ENCODE measurements at places on chromosomes 12 and 14.

GRCh38 chr12:91555436-91556415 lies 373.1 kb upstream of the DCN start:
- no peak for DNase-seq

- no peak for DNase-seq
Measured at GRCh38 chr14:103623883-103624482, 5.0 kb upstream of the KLC1 start.

- no peak for DNase-seq
Measured at GRCh38 chr14:69356903-69357543, 41.1 kb downstream of the ERH start.

- DNase-seq: no peak
Measured at GRCh38 chr12:75848961-75849360, 182.6 kb downstream of the PHLDA1 start.

GRCh38 chr12:92602476-92602875 lies 100.3 kb upstream of the PLEKHG7 start:
- DNase-seq: peak; percentile 96

GRCh38 chr12:109899783-109900751 lies at the start of gene TCHP:
Gene TCHP, plus strand, starts transcription at chr12:109900274. Its CDS starts 2,753 bp downstream, at chr12:109903027.
- no peak for DNase-seq

- no peak for DNase-seq
Measured at GRCh38 chr14:68960123-68960522, 19.0 kb downstream of the ACTN1 start.

- no peak for DNase-seq
Measured at GRCh38 chr12:11836282-11837151, 187.0 kb downstream of the ETV6 start.

GRCh38 chr12:116153983-116154382 lies 123.5 kb downstream of the MED13L start:
- no peak for DNase-seq

- DNase-seq: peak; percentile 83
Measured at GRCh38 chr14:103801459-103801858, 45.9 kb downstream of the PPP1R13B start.

GRCh38 chr12:57852620-57853500 lies 6.3 kb upstream of the CTDSP2 start:
- DNase-seq: no peak

- DNase-seq: no peak
Measured at GRCh38 chr12:55445357-55445756, 1.5 kb downstream of the OR6C2 start.

- DNase-seq: no peak
Measured at GRCh38 chr12:123906711-123907420, 65.8 kb downstream of the CCDC92 start.

DNA sequence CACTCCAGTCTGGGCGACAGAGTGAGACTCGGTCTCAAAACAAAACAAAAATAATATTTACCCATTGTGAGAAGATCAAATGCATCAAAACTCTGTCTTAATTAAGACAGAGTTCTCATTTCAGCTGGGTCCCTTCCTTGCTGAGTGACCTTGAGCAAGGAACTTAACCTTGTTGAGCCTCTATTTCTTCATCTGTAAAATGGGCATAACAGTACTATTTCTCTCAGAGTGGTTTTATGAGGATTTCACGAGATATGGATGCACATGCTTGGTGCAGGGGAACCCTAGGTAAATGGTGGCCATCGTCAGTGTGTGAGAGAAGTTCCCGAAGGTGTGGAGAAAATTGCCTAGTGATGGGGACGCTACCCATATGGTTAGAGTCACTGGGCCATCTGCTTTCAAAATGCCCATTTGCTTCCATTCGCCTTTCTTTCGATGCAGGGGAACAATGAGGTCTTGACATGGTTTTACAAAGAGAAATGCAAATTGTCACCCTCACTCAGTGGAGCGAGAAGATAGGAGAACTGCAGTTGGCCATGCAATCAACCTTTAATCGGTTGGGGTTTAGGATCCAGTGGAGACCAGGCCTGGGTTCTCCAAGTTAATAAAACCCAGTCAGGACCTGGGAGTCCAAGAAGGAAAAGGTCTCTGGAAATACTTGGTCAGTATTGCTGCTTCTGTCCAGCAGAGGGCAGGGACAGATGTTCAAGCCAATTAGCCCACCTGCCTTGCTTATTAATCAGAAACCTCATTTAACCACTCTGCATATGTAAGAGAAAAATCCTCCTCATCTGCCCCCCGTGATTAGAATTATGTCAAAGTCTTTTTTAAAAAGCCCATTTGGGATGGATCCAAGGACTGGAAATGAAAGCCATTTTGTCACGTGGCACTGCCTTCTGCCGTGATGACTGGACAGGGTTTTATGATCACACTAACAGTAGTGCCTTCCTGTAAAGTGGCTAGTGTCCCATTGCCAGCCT lies 37.2 kb downstream of the CFAP251 start:
- DNase-seq: no peak

- no peak for DNase-seq
Measured at GRCh38 chr12:64019101-64019500, 174.6 kb downstream of the SRGAP1 start.

DNA sequence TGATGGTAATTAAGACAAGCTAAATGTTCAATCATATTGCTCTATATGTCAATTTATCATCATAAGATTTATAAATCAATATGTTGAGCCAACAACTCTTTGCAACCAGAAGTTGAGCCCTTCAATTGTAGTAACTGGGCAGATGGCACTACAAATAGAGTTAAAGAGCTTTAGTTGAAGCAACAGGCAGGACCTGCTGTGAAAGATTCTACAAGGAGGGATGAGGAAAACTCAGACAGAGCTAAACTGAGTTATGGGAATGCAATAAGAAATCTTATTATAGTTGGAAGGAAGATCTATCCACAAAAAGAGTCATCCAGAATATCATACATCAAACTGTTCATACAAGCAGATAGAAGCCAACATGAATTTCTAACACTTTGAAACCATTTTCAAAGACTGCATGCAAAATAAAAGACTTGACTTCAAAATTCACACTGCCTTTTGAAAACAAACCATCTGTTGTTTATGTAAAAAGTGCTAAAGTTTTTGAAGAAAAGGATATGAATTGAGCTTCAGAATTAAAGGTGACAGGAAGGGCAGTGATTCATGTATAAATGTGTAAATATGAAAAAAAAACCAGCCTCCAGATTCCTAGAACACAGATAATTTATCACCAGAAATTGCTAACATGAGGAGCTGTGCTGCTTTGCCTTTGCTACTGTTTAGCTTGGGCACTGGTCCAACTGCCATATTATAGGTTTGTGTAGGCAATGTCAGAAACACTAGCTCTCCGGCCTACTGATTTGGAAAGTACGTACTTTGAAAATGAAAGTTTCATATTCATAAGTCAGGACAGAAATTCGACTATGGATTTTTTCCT lies 133.2 kb downstream of the SLC35F4 start:
- DNase-seq: no peak

- DNase-seq: peak; percentile 95
Measured at GRCh38 chr12:96811083-96811482, 96.0 kb upstream of the NEDD1 start.

GRCh38 chr12:130280231-130280630 lies 57.5 kb upstream of the PIWIL1 start:
- no peak for DNase-seq

DNA sequence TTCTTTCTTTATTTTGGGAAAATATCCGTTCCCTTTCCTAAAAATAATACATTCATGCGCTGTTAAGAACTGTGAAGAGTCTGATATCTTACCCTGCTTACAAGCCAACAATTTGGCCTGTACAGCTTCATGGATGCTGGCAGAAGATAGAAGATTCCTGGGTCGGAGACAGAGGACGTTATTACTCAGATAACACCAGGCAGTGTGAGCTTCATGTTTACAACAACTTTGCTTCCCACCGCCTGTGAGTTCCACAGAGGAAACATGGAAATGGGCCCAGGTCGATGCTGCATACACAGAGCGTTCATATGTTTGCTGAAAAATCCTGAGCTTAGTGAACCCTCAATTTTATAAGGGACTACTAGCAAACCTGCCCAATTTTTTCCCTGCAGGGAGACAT lies 705.6 kb upstream of the SEL1L start:
- no peak for DNase-seq

DNA sequence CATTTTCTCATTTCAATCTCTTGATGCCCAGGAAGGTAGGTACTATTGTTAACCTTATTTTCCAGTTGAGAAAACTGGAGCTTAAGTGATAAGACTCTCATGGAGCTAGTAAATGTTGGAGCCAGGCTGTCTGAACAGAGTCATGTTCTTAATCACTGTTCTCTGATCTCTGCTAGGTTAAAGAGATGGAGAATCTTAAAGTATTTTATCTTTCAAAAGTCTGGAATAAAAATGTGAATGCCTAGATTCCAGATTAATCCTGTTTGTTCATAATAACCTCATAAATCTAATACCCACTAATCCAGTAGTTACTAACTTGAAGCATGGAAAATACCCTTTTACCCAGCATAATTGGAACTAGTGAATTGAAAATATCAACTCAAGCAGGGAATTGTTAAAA lies 341.0 kb upstream of the RGS6 start:
- no peak for DNase-seq

DNA sequence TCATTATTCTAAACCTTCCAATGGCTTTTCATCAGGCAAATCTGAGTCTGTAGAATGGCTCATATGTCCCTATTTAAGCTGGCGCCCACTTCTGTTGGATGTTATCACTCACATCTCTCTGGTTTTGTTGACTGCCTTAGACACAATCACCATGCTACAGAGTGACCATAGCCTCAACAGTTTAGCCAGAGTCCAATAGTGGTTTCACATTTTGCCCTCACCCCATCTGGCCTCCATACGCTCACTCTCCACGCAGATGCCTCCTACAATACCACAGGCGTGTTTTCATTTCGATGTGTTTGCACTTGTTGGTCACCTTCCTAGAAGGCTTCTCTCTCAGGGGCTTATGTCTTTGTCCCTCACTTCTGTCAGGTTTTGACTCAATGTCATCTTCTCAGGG lies 3.4 kb downstream of the KLRB1 start:
- no peak for DNase-seq

DNA sequence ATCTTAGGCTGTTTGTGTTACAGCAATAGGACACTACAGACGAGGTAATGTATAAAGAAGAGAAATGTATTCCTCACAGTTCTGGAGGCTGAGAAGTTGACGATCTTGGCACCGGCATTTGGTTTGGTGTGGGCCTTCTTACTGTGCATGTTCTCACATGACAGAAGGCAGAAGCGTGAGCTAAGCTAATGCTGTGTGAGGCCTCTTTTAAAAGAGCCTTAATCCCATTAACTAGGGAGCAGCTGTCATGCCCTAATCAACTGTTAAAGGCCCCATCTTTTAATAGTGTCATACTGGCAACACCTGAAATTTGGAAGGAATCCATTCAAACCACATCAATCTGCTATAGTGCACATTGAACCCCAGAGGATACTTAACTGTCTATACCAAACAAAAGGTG lies 992.9 kb downstream of the GALC start:
- DNase-seq: no peak

DNA sequence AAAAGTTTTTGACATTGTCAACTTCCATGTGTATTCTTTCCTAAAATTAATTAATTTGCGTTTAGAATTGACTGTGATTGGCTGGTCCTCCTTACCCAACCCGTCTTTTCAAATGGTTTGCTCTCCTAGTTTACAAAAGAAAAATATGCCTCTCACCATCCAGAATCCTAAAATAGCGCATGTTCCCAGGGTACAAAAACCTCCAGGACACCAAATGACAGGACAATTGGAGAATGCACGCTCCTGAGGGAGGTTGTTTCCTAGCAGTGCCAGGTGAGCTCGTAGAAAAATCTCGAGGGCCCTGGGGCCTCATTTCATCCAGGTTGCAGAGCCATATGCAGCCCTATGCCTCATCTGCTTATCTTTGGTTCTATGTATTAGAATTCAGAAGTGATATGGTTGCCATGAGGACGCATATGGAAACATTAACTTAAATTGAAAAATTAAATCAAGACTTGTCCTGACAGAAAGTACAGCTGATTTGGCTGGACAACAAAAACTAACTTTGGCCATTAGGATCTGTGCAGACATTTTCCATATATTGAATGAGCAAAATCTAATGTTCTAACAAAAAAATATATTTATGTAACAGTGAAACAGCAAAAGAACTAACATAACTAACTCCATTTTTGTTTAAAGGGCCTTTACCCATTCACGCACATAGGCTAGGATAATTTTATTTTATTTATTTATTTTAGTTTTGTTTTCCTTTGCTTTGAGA lies 28.2 kb upstream of the EGLN3 start:
- no peak for DNase-seq

DNA sequence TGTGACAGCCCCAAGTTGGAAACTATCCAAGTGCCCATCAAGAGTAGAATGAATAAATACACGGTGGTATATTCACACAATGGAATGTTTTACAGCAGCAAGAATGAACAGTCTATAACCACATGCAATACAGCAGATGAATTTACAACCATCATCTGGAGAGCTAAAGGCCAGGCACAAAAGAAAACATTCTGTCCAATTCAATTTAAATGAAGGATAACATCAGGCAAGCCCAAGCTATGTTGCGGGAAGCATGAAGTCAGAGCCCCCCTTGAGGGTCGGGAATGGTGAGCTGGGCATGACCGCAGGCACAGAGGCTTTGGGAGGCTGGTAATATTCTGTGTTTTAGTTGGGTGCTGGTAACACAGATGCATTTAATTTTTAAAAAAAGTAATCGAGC lies 76.0 kb downstream of the SYNE3 start:
- no peak for DNase-seq

DNA sequence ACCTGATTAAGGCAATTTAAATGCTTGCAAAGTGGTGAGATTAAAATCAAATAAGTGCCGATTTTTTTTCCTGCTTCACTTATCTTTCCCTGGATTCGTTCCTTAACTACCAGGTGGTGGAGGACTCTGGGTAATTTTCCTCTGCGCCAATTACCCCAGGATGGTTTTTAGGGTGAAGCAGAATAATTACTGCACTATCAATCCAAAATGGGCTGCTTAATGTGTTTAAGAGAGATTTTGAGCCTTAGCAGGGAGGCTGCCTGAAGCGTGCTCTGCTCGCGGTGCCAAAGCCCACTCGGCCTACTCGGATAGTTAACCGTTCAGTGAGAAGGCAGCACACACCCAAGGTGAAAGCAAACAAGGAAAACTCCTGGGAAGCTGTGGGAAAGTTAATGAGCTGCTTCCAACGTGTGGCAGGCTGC lies 274.9 kb upstream of the LMO3 start:
- no peak for DNase-seq

GRCh38 chr12:10562306-10562933 lies 51.0 kb downstream of the MAGOHB start:
- no peak for DNase-seq

DNA sequence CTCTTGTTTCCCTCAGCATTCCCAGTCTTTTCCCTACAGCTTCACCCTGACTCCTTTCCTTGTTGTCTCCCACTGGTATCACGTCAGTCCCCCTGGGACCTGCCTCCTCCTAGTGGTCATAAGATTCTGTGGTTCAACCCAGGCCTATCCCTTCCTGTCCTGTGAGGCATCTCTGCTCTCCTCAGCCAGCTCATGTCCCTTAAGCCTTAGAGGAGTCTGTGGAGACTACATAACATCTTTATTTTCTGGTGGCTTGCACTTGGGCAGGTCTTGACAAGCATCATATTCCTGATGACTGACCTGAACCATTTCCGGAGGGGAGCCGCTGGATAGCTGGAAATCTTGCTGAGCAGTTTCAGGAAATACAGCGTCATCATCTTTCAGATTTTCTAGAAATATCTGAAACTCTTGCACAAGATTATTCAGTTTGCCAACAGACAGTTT lies 688 bp downstream of the C12orf71 start:
- peak; percentile 89 for DNase-seq

- no peak for DNase-seq
Measured at GRCh38 chr12:67742461-67742860, 93.9 kb downstream of the DYRK2 start.

Measured in epithelial cell of prostate (primary cell).